Effector CD4-positive, alpha-beta T cell (primary cell): ENCODE measurements at places on chromosomes 11 and 22.

- peak; percentile 9 for DNase-seq
Measured at GRCh38 chr22:41596776-41597634, 7.4 kb upstream of the PMM1 start.

DNA sequence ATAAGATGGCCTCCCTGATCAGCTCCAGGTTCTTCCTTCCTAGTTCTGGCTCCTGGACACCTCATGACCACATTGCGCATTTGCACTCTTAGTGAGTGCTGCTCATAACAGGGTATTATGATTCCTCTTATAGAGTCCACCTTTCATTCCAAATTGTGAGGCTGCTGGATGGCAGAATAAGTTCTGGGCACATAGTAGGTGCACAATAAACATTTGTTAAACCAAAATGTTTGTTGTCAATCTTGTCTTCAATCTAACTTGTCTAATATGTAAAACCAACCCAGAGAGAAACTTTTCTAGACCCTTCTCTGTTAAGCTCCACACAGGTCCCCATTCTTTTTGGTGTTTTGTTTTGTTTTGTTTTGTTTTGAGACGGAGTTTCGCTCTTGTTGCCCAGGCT is 22.6 kb upstream of the ZBTB16 start:
- DNase-seq = no peak

- DNase-seq = no peak
Measured at GRCh38 chr11:70578371-70578770, 180.0 kb downstream of the CTTN start.

- no peak for DNase-seq
Measured at GRCh38 chr11:15180212-15180792, 65.6 kb downstream of the INSC start.

DNA sequence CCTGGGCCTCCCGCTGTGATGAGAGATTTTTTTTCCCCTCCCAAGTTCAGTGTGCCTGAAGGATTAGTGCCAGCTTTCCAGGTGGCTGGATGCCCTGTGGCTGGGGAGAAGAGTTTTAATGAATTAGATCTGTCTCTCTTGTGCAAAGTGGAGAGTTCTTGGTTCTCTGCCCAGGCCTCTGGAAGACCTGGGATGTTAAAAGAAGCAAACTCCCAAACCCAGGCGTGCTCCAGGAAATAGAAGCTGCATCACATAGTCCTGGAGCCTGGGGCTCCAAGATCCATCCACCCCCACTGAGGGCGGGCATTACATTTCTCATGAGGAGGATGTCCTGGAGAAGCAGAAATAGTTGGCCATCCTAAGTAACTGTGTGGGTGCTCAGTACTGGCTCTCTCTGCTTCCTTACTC is 30.6 kb downstream of the SDHAF2 start:
- no peak for DNase-seq

DNA sequence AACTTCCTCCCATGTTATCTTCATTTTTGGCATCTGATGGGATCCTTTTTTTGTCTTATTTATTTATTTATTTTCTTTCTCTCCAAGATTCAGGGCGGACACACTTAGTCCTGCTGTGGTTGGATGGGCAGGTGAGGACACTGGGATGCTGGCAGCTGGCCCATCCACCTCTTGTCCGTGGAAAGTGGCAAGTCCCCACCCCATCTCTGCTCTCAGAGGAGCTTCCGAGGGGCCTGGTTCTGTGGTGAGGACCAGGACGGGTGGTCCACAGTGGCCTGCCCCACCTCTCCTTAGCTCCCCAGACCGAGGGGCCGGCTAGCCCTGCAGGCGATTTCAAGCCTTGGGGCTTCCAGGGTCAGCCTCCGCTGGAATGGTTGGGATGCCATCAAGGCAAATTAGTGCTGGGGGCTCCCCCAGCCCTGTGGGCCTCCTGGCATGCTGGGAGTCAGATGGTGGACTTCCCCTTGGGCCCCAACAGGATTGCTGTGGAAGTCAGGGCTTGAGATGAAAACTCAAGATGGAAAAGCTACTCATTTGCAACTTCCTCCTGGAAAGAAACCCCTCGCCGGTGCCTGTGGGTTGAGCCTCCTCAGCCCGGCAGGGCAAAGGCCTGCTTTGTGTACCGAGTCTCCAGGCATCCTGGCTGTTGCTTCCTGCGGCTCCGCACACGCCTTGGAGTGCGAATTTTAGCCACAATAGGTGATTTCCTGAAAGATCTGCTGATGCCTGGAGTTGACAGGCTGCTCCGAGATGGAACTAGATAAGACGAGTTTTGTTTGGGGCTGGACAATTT is 31.2 kb upstream of the LINC01488 start:
- no peak for DNase-seq

DNA sequence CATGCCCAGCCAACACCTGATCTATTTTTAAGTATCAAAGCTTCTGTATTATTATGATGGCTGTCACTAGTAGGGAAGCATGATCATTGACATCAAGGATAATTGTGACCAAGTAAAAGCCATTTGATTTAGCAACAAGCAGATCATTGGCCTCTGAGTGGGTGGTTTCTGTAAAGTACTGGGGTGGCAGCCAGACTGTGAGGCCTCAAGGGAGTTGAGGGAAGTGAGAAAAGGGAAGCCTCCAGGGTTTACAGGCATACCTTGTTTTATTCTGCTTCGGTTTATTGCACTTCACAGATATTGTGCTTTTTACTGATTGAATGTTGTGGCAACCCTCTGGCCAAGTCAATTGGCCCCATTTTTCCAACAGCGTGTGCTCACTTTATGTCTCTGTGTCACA is 60.1 kb downstream of the PRR5L start:
- no peak for DNase-seq

GRCh38 chr11:44244639-44245310 is 65.2 kb downstream of the ALX4 start:
- DNase-seq = no peak
